ENCODE measurements at places on chromosomes 4 and X.

GRCh38 chrX:71640002-71640401 lies 21.7 kb upstream of the CXCR3 start:
- no peak for DNase-seq

- no peak for DNase-seq
These were observed 50.2 kb downstream of the LEF1 start for GRCh38 chr4:108118505-108118904.

GRCh38 chr4:123631786-123632692 lies 235.4 kb downstream of the SPRY1 start:
- DNase-seq, result no peak

GRCh38 chr4:55169352-55169961 lies 44.1 kb upstream of the KDR start:
- DNase-seq, result no peak

DNA sequence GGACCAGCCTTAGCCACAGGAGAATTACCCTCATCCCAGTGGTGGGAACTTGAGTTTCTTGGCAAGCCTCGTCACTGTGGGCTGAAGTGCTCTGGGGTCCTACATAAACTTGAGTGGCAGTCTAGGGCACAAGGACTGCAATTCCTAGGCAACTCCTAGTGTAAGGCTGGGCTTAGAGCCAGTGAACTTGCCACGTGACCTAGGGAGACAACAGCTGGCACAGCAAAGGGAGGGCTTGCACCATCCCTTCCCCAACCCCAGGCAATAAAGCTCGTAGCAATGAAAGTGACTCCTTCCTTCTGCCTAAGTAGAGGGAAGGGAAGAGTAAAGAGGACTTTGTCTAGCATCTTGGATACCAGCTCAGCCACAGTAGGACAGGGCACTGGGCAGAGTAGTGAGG lies 81.8 kb downstream of the TEX11 start:
- DNase-seq, result no peak

DNA sequence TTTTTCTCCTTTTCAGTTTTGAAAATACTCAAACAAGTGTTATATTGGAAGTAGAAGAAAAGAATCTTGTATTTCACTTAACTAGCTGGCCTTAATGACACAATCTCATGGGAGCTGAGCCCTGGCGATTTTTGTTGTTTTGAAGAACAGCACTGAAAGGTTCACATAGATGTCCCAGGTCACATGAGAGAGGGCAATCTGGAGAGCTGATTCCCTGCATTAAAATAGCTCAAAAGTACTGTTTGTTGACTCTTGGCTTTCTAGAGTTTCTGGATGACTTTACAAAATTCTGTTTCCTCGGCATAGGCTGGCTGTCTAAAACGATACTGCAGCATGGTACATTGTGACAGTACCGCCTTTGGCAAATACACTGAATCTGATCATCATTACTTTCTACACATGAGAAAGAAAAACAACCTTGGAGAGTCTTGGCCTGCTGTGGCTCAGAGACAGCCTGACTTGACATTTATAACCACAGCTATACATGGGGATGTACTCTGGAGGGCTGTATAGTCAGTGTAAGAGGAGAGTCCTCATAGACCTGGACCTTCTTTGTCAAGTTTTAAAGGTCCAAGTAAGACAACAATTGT lies 119.8 kb upstream of the PDLIM3 start:
- DNase-seq, result no peak

DNA sequence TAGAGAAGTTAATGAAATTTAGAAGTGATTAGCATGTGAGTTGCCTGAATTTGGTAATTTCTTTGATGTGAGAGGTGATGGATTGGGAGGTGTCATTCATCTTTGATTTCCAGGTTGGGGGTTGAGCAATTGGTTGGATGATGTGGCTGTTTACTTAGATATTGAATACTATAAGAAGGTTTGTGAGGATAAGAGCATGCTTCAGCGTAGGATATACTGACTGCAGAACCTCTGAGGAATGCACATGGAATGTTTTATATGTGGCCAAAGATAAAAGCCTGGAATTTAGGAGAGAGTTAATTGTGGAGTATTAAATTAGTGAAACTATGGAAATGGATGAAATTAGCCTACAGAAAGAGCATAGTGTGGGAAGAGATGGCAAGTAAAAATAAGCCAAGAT lies 165.4 kb upstream of the MAD2L1 start:
- no peak for DNase-seq

GRCh38 chrX:47232803-47233332 lies at the start of gene USP11:
TSS of gene USP11 (plus strand) at chrX:47233009. CDS start at chrX:47233044, 35 bp downstream.
- peak; percentile 2 for DNase-seq

DNA sequence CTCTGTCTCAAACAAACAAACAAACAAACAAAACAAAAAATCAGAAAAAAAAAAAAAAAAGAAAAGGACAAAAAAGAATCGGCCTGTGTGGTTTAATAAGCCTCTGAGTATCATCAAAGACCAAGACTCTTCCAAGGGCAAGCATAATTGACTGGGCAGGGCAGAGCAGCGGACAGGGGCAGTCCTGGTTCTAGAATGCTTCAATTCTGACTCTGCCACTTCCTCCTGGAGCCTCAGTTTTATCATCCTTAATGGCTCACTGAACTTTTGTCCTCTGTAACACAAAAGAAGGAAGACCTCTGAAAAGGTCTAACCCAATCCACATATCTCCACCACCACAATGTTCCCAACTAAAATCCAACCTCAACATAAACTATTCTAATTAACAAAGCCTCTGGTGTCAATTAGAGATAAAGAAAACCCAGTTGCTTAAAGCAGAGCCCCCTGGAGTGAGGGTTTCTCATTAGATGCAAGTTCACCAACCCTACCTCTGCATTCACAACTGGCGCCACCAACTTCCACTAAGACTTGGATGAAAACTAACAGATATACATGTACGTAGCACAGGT lies 51.7 kb downstream of the TBC1D9 start:
- no peak for DNase-seq

All from stimulated activated CD4-positive, alpha-beta T cell treated with anti-CD3 and anti-CD28 coated beads, Interleukin-15, amount 100 ng/mL, for 1 hour (primary cell).